ENCODE measurements at places on chromosomes 2 and 18. TPM values are rescaled to one million over a fixed set of nuclear protein-coding genes. Genes with fewer than 3 reads are reported as not detected.

Gene CXCR1
- not detected for total RNA-seq

Gene NEURL3
- not detected for total RNA-seq

GRCh38 chr18:25261768-25262167 lies 90.2 kb downstream of the ZNF521 start:
- no peak for DNase-seq

- no peak for DNase-seq
These were observed 121.4 kb upstream of the MAP3K20 start for GRCh38 chr2:172953970-172954852.

Measured in mesothelial cell of epicardium (in vitro differentiated cells).